NB4 (cell line): ENCODE measurements at places on chromosomes 4 and X.

DNA sequence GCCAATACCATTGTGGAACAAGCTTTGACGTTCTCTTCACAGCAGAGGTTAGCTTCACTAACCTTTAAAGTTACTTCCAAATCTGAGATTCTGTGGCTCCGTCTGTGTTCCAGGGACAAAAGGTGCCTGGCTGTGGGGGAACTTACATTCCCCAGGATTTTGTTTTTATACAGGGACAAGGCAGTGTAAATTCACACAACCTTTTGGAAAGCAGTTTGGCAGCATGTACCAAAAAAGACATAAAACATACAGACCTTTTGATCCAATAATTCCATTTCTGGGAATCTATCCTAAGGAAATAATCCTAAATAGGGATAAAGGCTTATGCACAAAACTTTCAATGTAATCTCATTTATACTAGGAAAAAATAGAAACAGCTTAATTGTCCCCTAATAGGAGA is 8.9 kb upstream of the C1QTNF7 start:
- DNase-seq, result no peak

DNA sequence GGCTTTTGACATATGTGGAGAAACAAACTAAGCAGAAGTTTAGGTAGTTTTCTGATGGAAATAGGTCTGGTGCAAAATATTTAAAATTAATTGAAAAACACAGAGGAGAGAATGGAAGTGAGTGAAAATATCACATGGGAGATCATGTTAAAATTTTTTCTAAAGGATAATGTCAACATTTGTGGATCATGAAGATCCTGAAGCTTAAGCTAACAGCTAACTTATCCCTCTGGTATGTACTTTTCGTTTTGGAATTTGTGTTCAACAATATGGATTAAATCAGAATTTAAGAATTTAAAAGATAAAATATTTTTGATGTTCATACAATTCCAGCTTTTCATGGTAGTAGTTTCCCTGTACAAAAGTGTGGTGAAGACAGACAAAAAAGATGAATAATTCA is 572.8 kb upstream of the FAM241A start:
- DNase-seq, result no peak

DNA sequence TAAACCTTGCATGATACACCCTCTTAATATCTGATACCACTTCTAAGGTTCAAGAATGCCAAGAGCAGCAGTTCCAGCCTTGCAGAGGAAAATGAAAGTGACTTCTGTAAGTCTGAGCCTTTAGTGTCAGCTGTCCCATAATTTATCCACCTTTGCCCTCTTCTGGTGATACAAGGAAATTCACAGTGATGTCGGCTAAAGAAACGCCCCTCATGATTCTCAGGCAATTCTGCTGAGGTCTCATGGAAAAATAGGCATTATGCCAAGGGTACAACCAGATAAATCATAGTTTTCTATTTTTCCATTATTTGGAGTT is 172.2 kb upstream of the CXCL13 start:
- DNase-seq, result peak; percentile 60

- peak; percentile 41 for DNase-seq
These were observed 12.3 kb upstream of the XPNPEP2 start for GRCh38 chrX:129726307-129727111.

DNA sequence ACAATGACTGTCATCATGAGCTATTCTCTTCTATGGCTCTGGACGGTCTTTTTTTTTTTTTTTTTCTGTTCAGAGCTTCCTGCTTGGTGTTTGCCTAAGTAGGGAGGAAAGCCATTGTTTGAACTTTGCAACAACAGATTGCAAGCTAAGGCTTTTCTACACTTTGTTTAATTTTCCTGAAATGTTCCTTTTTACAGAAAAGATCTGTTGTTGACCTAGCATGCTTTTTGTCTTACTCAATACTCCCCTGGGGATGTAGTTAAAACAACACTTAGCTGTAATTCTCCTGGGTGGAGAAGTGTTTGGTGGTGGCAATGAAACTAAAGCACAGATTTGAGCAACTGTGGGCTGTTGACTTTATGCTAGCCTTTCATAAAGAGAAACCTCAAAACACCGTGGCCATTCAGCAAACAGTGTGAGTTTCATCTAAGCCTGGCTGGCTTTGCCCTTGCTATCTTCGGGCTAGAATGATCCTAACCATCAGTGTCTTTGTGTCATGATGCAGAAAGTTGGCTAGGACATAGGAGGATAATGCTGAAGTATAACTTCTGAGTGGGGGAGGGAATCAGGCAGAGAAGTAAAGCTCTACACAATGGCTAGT is 110.5 kb downstream of the ANXA3 start:
- DNase-seq, result peak; percentile 58

DNA sequence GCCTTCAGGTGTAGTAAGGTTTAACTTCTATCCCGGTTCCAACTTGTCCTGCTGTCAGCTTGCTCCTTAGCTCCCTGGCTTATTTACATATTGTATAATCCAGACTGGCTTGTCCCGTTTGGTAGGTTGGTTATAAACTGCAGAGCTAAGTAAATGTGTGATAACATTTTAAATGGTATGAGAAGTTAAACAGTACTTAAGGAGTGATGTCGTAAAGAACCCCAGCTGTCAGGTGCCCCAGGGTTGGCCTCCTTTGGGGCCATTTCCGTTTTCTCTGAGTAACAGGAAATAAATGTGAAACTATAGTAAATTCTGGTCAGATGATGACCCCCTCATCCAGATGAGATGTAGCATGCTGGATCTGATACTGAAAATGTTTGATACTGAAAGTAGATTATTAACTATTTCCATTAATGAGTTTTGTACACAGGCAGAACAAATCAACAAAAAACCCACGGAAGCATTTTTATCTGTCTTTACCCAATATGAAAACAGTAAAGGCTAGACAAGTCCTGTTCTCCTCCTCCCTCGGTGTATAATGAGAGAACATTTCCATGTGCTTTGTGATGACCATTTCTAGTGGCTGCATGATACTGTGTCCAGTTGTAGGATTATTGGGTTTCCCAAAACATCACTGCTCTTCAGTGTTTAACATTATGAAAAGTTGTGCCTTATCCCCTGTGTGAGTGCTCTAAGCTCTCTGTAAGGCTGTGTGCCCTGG is 22.4 kb downstream of the GAB1 start:
- DNase-seq, result peak; percentile 48

GRCh38 chr4:183557611-183558010 is 52.8 kb downstream of the ING2 start:
- DNase-seq, result no peak

- DNase-seq, result no peak
These were observed 41.6 kb downstream of the EVC start for GRCh38 chr4:5752376-5753184.

DNA sequence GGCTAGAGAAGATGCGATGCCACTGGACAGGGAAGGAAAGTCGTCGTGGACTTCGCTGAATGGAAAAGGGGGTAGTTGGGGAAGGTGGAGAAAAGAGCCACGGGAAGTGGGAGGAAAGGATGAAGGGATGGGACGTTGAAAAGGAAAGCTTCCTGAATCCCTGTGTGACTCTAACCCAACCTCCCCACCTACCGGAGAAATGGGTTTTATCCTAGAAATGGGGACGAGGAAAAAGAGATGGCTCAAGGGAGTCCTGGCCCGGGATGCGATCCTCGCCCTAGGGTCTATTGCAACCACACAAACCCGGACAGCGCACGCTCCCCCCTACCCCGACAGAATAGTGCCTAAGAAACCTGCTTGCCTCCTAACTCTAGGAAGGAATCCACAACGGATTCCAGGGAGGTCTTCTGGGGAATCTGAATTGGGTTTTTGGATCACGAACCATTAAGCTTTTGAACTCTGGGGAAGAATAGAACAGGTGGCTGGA is 738 bp upstream of the TSPAN5 start:
- DNase-seq, result peak; percentile 5

- DNase-seq, result no peak
These were observed 44.7 kb downstream of the GALNT7 start for GRCh38 chr4:173213296-173213695.

DNA sequence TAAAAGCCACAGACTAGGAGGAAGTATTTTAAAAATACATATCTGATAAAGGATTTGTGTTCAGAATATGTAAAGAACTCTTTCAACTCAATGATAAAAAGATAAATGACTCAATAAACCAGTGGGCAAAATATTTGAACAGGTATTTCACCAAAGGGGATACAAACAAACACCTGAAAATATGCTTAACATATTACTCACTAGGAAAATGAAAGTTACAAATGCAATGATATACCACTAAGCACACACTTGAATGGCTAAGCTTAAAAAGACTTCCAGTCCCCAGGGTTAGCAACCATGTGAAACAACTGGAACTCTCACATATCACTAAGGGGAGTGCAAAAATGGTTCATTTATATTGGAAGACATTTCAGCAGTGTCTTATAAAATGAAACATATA is 131.6 kb downstream of the SLIT2 start:
- no peak for DNase-seq

DNA sequence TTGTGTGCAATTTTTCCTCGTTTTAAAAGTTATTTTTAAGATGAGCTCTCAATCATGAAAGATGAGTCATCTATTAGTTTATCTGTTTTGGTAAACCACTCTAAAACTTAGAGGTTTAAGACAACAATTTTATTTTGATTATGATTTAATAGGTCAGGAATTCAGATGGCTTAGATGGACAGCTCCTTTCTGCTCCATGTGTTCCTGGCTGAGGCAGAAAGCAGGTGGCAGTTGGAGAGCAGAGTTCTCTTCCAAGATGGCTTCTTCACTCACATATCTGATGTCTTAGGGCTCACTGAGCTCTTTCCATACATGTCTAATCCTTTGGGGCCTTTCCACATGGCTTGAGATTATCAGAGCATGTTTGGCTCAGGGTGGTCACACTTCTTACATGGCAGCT is 48.3 kb upstream of the GRPR start:
- DNase-seq, result no peak

DNA sequence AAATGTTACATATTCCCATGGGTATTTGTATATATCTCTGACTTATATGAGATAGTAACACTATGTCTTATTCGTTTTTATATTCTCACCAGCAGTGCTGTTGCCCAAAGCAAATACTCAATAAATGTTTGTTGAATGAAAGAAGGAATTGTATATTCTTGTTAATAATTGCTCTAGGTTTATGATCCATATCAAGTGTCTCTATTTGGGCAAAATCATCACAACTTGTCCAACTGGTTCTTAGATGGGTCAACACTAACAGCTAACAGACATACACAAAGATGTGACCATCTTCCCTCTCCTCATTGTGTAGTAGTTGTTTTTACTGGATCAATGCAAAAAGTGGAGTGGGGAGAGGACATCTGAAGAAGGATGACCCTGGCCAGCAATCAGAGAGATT is 6.6 kb upstream of the APLN start:
- DNase-seq, result no peak

DNA sequence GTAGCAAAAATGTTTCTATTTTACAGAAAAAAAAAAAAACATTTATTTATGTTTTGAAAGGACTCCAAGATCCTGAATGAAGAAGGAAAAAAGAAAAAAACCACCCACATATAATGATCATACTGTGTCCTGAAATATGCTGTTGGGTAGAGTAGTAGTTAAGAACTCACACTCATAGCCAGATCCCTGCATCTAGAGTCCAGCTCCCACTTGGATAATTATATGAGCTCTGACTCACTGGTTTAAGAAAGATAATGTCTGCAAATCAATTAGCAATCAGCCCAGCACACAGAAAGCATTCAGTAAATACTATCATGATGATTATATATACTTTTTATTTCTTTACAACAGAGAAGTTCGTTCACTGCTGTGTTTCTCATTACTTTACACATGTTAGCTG is 46.7 kb upstream of the MXRA5 start:
- no peak for DNase-seq

GRCh38 chr4:88014386-88014905 is 7.0 kb downstream of the PKD2 start:
- no peak for DNase-seq

DNA sequence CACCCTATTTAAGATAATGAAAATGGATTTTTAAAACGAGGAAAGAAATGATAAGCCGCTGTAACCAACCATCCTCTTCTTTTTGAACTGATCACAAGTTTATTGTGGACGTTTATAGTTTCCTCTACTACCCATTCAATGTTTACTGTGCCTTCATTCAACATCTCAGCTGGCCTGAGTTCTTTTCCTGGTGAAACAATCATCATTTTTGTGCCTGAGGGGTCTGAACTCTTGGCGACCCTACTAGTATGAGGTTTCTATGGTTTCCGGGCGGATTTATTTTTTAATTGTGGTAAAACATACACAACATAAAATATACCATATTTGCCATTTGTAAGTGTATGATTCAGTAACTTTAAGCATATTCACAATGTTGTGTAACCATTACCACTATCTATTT is 100.7 kb downstream of the SPRY1 start:
- no peak for DNase-seq

DNA sequence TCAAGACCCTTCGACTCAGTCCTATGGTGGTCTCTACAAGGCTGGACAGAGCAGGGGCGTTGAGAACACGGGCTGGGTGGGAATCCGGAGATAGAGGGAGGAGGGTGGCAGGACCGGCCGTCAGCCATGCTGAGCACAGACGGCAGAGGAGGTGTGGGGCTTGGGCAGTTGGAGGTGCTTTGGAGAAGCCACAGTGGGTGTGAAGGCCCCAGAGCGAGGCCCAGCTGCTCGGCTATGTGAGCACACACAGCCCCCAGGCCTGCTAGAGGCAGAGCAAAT is 4.2 kb downstream of the PDE6B start:
- DNase-seq, result no peak

DNA sequence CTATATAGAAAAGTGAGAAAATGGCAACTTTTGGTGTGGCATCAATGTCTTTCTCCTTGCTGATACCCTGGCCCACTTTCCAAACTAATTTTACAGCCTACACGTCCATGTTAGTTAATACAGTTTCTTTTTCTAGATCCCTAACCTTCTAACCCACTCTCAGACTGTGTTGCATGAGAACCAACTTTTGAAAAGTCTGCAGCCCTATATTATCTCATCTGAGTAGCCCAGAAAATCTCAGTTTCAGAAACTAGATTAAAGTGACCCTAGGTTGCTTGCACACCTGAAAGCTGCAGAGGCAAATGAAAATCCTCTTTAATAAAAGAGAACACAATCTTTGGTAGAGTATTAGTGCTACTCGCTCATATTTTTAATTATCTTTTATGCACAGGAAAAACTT is 371.6 kb upstream of the EMCN start:
- no peak for DNase-seq

DNA sequence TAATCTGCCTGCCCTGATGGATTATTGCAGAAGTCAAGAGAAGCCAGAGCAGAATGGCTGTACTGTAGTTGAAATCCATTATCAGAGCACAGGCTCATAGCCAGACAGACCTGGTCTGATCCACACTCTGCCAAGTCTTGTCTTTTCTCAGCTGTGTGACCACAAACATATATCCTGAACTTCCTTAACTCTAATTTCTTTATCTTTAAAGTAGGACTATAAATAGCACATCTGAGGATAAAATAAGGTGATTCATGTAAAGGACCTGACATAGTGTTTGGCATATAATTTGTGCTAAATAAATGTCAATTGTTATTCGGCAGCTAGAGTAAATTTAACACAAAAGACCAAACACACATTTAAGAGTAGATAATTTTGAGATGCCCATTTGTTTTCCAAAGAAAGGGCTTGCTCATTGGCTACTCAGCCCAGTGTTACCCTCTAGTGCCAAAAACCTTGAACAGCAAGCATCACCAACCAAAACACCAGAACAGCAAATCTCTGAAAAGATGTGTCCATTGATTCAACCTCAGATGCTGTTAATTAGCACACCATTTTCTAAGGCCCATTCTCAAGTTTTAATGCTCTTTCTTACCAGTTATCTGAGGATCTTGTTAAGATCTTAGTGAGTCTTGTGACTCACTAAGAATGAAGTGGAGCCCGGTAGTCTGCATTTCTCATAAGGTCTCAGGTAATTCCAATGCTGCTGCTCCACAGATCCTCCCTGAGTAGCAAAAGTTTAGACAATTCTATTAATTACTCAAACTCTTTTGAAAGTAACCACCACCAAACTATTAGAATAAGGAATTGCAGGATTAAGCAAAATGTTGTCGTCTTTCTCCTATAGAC is 108.8 kb downstream of the HHIP start:
- no peak for DNase-seq
